ENCODE measurements at places on chromosomes 5 and 9.

GRCh38 chr9:28234894-28235277 lies 661.6 kb upstream of the C9orf72 start:
- DNase-seq, result no peak

DNA sequence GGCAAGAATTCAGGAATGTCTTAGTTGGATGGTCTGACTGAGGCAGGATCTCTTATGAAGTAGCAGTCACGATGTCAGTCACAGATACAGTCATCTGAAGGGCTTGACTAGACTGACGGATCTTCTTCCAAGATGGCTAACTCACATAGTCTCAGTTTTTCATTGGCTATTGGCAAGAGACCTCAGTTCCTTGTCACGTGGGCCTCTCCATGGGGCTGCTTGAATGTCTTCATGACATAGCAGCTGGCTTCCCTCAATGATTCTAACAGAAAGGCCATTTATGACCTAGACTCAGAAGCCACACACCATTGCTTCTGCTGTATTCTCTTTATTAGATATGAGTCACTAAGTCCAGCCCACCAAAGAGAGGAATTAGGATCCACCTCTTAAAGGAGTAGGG lies 4.7 kb downstream of the APC start:
- DNase-seq, result no peak

GRCh38 chr5:1535646-1536045 lies 11.9 kb upstream of the LPCAT1 start:
- DNase-seq, result no peak

DNA sequence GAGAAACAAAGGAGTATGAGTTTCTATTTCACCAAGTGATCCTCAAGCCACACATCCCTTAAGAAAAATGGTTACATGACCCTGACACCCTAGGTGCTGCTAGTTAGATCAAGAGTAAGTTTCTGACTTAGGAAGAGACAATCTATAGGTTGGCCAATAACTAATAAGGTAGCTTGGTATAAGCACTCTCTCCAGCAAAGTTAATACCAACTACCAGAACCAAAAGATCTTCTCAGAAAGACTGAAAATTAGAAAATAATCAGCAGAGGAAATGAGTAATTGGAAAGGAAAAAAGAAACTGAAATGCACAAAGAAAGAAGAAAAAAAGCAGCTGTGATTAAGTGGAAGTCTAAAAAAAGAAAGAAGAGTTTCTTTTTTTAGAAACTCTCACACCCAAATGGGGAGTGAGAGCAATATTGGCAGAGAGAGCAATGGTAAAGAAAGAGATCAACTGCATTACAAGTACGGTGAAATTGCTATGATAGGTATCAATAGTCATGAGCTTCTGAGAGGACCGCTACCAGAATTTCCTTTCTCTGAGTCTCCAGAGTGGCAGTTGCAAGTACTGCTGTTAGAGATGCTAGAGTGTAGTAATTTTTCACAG lies 195.5 kb downstream of the TMEM167A start:
- no peak for DNase-seq

All from stimulated activated CD4-positive, alpha-beta T cell treated with anti-CD3 and anti-CD28 coated beads, Interleukin-2, amount 100 ng/mL, for 4 hours (primary cell).